Astrocyte of the spinal cord (primary cell): ENCODE measurements at places on chromosomes 7 and 10.
A peak's percentile ranks its signal among the peaks of the same experiment; 100 is the strongest.

- DNase-seq, result no peak
Observed at GRCh38 chr10:63720676-63721075, 199.5 kb downstream of the REEP3 start.

DNA sequence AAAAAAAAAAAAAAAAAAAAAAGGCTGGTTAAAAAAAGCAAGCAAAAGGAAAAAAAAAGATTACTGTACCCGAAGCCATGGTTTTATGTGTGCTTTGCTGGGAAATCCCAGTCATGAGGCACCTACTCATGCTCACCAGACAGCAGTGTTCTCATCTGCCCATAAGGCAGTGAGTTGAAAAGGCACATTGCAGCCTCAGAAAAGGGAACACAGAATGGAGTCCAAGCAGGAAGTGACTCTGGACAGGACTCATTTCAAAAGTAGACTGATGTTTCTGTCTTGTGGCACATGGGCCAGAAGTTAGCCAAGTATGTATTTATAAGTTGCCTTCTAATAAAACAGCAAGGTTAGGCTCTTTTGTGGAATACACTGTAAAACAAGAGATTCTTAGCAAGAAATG is 40.2 kb downstream of the PDSS1 start:
- peak; percentile 43 for DNase-seq

DNA sequence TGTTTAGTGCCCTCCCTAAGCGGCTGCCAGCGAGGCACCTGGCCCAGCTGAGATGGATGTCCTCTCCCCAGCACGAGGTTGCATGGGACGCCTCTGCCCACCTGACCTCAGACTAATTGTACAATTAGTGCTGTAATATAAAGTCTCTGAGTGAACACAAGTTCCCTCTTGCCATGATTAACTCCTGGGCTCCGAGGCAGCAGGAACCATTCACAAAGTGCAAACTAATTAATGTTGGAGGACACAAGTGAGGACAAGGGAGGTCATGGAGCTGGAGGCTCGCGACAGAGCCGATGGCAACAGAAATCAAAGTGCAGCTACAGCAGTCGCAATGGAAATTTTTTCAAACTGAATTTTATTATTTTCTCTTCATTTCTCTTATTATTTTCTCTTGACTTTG is 156.6 kb upstream of the ADARB2 start:
- no peak for DNase-seq

GRCh38 chr10:104293781-104294321 is 24.9 kb downstream of the GSTO2 start:
- DNase-seq, result no peak

GRCh38 chr10:43193496-43194080 is 55.3 kb downstream of the CSGALNACT2 start:
- DNase-seq, result no peak

GRCh38 chr7:32119790-32120196 is 49.6 kb upstream of the PDE1C start:
- DNase-seq, result no peak

GRCh38 chr10:121753726-121754476 is 155.7 kb upstream of the FGFR2 start:
- peak; percentile 84 for DNase-seq

DNA sequence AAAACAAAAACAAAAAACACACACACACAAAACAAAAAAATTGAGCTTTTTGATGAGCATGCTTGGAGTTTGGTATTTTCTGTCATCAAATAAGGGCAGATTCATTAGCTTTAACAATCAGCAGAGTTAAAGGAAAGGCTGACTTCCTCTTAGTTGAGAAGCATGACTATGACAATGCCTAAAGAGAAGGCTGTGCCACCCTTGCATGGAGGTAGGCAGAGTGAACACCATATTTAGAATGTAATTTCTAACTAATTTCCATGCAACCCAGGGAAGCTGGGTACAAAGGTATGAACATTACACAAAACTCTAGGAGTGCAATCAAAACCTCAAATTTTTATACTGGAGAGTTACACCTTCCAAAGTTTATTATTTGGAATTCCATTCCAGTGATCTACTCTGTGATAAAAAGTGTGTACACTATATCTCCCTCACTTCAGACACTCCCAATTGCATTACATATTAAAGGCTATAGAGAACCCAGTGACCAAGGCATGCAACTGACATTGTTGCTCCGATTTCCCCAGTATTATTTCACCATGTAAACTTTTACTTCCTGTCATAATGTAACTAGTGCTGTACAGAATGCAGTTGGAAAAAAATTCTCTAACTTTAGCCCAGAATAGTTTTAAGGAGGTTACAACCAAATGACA is 9.4 kb upstream of the CYCS start:
- no peak for DNase-seq

DNA sequence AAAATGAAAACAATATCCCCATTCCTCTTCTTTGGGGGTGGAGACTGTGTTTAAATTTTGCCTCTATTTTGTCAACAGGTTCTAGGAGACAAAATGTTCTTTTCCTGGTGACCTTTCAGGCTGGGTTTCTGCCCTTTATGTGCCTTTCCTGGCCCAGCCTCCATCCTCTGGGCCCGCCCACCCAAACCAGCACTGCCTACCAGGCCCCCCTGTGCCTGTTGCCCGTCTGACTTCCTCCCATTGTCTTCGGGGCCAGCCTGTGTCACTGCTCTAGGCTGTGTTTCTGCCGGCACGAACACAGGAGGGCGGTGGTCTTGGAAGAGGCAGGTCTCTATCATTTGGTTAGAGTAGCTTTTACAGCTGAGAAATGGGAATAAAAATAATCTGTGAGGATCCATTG is 13.9 kb downstream of the TSPAN14 start:
- no peak for DNase-seq

- no peak for DNase-seq
Observed at GRCh38 chr7:51020944-51021343, 238.2 kb upstream of the GRB10 start.

- DNase-seq, result no peak
Observed at GRCh38 chr10:97063983-97064837, 121.5 kb downstream of the SLIT1 start.

- DNase-seq, result no peak
Observed at GRCh38 chr7:132295175-132295574, 281.1 kb downstream of the PLXNA4 start.

DNA sequence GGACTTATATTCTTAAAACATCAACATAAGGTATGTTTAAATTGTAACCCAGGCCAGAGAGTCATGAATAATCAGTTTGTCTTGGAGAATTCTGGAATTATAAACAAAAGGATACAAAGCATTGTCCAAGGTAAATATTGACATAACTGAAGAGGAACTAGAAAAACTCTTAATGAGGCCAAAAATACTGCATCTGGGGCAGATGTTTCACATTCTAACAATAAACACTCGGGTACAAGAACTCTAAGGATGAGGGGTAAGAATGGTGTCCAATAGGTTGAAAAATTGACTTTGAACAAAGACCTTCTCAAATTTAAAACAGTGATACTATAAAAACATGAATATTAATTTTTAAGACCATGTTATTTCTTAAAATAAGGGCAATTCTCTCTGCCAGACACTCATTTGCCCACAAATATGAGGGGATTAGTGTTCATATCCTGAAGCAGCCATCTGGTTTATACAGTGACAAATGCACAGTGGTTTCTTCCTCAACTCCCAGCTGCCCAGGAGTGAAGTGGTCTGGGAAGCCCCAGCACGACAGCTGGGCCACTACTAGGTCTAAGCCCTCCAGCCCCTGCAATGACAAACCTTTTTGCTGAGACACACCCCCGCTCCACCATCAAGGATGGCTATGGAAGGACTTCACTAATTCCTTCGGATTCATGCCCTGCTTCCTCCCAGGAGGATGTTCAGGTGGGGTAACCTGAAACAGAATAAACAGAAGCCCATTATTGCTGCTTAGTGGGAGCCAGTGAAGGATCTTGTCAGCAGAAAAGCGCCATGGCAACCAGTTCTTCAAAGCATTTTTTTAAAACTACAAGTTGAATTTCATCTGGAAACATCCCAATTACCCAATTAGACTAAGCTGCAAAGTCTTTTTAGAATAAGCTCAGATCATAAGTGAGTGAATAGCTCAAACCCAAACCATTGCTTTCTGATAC is 107.5 kb upstream of the ARID5B start:
- peak; percentile 59 for DNase-seq

DNA sequence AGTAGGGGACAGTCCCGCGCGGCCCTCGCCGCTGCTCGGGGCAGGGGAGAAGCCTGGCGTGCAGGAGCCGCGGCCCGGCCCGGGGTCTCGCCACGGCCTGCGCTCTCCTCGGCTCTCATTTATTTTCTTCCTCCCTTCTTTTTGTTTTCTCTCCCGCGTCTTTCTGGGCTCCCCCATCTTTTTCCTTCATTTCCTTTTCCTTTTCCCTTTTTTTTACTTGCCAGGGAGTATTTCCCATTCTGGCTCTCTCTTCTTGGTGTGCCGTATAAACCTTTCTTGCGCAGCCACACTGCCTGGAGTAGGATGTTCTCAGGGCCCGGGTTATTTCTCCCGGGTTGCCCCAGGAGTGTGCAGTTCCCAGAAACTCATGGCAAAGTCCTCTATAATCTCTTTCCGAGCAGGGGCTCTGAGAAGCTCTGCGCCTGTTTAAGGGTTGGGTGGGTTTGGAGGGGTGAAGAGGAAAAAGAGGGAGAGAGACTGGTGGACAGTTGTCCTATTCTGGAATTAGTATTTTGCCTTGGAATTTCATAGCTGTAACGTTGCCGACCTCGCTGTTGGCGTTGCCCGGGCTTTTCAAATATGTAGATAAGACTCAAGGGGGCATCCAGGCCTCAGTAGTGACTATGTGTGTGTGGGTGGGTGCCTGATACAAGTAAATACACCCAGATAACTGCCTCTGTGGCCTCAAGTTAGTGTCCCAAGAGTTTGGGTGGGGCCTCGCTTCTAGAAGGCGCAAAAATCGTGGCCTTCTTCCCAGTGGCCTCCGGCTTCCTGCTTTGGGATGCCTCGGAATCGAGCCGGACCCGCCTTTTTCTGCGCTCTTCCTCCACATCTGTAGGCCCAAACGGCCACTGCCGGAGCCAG is 4.3 kb upstream of the ZNF503 start:
- peak; percentile 11 for DNase-seq

DNA sequence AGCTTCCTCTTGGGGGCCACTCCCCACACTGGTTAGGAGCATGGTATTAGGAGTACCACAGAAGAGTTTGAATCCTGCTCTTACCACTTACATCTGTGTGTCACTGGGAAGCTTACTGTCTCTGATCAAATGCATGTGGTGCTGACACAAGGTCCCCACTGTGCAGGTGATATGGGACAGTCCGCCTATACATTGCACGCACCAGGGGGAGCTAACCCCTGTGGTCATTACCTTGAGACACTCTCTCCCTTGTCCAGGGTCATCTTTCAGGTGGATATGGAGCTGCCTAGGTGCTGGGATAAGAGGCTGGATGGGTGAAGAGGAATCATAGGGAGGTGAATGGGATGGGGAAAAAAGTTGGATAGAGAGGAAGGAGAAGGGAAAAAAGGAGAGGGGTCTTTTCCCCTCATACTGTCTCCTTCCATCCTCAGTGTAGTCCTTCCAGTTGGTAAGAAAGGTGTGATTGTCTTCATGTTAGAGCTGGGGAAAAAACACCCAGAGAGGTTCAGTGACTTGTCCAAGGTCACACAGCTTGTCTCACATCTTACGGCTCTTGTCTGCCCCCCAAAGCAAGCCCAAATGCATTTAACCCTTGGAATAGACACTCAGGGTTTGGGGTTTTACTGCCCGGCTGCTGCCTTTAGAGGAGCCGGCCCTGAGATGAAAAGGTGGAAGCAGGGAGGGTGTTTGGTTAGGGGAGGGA is 125.9 kb downstream of the CDH23 start:
- no peak for DNase-seq

- peak; percentile 48 for DNase-seq
Observed at GRCh38 chr7:66952343-66953043, 31.5 kb downstream of the TMEM248 start.

GRCh38 chr7:7897509-7897908 is 71.1 kb upstream of the GLCCI1 start:
- DNase-seq, result no peak

DNA sequence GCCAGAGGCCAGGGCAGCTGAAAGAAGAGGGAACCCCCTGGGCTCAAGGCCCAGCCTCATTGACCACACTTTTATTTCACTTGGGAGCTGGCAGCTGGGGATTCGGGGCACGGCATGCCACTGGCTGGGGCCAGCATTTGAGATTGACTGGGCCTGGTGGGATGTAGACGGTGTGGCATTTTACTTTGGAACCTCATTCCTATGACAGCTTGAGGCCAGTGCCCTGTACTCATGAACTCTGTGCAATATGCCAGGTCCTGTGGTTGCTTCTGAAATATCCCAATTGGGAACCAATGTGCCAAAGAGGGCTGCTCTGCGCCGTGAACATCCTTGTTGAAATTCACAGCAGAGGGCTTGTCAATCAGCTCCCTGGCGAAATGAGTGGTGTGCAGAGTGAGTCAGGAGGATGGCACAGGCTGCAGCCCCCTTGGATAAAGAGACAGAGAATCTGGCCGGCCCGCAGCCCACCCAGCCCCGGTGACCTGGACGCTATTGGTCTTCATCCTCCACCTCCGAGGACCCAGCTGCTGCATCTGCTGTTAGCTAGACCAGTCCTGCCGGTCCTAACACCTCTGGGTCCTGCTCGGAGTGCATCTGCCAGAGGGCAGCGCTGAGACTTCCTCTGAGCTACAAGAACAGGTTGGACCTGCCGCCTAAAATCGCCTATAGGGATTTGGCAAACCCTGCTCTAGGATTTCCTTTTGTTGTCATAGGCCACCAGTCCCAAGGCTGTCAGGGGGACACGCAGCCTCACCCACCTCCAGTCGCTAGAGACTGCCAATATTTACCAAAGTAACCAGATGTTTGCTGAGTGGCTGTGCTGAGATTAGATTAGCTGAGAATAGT is 58.0 kb downstream of the PRKAG2 start:
- DNase-seq, result no peak

DNA sequence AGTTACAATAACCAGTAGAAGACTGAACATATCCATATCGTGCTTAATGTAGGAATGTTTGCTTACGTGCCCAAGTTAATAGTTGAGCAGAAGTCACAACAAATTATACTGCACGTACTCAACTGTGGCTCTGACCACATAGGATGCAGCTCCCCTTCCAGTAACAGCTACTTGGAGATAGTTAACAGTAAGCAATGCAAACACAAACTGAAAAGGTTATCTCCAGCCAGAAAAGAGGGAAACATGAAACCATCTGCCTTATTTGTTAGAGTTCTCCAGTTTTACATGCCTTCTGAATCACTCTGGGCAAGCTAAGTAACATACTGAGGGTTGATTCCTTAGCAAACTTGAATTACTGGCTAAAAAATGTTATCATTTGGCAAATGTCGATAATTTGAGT is 9.8 kb downstream of the DHX32 start:
- DNase-seq, result peak; percentile 22

DNA sequence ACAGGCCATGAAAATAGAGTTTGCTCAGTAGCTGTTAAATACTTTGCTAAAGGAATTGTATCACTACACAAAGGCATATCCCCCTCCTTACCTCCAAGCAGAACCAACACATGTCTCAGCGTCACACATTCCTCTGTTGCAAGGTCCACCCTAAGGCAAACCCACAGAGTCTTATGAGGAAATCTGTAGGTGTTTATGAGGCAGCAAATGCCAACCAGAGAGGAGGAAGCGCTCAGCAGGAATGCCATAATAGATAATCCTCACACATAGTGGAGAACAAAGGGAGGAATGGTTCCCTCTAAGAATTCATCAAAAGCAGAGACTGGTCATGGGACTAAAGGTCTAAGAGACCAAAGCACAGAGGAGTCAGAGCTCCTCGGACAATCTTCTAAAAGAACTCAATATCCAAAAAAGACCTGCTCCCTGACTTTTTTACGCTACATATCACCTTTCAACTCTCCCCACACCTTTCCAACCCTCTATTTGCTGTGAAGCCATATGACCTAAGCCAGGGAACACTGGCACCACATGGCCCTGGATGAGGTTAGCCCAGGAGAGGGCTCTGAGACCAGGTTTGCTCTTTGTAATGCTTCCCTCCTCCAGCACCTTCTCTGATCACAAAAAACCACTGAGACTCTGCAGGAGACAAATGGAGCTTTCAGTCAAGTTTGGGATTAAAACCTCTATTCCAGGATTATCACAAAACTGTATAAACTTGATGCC is 7.3 kb downstream of the SLC25A13 start:
- no peak for DNase-seq
